ENCODE measurements at places on chromosomes 2 and 18.

GRCh38 chr18:74255131-74255616, 36.6 kb downstream of the CYB5A start:
- no peak for DNase-seq

DNA sequence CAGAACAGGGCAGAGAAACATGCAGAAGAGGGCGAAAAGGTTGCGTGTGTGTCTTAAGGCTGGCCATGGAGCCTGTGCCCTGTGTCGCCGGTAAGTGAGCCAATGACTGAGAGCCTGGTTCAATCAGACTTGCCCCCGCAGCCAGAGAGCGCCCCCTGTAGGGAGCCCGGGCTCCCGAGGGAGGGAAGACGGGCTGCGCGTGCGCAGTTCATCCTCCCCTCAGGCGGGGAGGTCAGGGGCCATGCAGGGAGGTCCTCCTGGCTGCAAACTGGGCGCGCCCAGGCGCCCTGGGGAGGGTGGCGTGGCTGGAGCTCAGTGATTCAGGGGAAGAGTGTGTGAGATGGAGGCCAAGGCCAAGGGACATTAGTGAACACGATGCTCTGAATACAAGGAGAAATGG, 276.6 kb downstream of the PHLPP1 start:
- DNase-seq: no peak

GRCh38 chr18:37426586-37426985, 139.0 kb downstream of the CELF4 start:
- DNase-seq: no peak

DNA sequence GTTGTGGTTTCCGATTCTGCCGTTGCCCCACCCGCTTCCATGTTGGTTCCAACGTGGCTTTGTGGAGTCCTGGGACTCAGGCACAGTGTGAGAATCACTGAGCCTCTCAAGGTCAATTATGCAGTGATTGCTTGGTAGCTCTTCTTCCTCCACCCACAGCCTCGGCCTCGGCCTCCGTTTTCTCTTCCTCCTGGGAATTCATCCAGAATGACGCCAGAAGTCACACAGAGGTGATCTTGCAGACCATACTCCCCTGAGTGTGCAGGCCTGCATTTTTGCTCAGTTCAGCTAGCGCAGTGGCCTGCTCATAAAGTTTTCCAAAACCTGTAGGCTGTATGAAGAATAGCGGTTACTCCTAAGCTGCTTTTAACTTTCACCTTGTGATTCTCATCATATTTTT, 273.3 kb downstream of the GBX2 start:
- DNase-seq: no peak

DNA sequence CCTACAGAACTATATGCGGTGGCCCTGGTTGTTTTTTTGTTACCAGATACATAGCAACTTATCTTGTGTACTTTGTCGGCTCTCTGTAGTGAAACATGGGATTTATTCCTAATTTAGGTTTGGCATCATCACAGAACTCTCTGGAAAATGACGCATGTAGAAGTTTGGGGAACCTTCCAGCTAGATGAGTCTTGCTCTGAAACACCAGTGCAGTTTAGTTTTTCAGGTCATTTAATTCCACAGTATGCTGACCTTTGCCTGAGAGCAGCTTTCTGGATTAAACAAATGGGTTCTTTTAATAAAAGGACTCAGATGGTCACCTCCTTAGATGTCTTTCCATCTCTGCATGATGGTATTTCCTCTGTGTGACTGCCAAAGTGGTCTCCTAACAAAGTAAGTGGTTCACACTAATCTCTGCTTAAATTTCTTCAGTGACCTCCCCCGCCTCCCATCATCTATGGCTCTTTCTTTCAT, 39.9 kb downstream of the MYO3B start:
- no peak for DNase-seq

DNA sequence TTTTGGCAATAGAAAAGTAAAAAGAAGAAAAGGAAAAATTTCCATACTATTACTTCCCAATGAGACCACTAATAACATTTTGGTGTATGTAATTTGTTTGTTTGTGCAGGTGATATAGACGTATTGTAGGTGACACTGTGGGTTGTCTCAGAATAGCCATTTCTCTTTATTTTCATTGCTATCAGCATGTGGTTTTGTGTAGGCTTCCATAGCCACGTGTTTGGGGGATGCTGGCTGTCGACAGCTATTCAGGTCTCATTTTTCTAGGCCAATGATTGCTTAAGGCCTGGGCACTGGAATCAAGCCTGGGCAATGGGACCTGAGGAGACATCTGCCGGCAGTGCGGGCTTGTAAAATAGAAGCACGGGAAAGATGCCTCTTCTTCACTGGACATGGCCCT, 71.0 kb upstream of the KCTD1 start:
- DNase-seq: no peak

DNA sequence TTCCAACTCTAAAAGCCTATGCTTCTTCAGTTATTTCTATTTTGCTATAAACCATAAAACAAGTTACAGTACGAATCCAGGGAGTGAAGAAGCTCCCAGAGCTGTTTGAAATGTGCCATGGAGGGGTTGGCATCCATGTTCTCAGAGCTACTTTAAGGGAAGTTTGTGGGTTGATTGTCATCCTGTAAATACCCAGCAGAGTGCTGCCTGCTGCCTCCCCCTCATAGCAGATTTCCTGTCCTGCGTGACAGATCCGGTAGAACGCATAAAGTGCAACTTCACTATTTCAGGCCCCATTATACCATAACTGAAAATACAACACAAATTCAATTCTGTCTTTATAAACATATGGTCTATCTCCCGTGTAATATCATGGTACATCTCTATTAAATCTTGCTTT, 114.4 kb downstream of the CTNNA2 start:
- no peak for DNase-seq

- DNase-seq: no peak
Measured at GRCh38 chr2:175624211-175624761, 377.8 kb downstream of the LNPK start.

GRCh38 chr2:172998547-172999272, 76.9 kb upstream of the MAP3K20 start:
- no peak for DNase-seq

DNA sequence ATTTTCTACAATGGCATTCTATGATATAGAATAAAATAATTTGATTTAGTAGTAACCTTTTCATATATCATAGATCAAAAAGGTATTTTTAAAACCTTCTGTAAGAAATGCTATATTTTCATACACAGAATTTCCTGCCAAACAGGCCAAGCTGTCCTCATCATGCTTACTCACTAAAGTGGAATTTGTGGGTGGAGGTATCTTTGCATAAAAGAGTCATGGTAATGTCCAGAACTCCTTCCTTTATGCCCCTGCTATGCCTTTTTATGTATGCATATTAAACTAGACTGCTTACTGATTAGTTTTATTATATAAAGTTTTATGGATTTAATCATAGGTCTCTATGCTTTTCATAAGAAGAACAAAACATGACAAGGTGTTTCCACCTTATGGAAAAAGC, 27.5 kb upstream of the MARCHF7 start:
- no peak for DNase-seq

- DNase-seq: no peak
Measured at GRCh38 chr2:183089192-183089851, 10.8 kb downstream of the DUSP19 start.

GRCh38 chr2:105782123-105782522, 37.4 kb downstream of the NCK2 start:
- no peak for DNase-seq

DNA sequence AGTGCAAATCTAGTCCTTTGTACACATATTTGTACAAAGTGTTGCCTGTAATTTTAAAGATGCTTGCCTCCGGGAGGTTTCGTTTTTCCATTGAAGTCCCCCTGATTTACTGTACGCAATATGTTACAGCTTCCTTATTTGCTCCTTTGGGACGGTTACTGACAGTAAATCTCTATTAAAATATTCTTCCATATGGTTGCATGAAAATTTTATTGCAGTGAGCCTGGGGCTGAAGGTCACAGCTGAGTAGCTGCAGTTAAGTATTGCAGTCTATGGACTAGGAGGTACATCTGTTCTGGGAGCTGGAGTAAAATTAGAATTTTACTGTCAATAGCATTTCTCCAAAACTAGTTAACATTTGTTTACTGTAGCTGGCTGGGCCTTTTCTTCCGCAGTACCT, 119.2 kb downstream of the ETAA1 start:
- DNase-seq: no peak

DNA sequence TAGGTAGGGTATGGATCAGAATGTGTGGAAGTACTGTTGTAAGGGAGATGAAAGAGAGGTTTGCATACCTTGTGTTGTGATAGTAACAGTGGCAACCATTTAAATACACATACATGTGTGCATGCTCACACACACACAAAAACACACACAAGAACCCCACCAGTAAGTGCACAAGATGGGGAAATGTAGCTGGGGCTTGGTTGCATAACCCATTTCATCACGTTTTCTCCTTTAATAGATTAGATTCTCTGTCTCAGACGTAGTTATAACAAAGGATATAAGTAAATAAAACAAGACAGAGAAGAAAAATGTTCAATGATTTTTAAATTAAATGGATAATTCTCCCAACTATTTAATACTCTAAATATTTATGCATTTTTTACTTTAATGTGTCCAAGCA, 13.4 kb downstream of the ARHGAP15 start:
- DNase-seq: no peak

- no peak for DNase-seq
Measured at GRCh38 chr2:59276033-59276432, 1034.9 kb upstream of the FANCL start.

DNA sequence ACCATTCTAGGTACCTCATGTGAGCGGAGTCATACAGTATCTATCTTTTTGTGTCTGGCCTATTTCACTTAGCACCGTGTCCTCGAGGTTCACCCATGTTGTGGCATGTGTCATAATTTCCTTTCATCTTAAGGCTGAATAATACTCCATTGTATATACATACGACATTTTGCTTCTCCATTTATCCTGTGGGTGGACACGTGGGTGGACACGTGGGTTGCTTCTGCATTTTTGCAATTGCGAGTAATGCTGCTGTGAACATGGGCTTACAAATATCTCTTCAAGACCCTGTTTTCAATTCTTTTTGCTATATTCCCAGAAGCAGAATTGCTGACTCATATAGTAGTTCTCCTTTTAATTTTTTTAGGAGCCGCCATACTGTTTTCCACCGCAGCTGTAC, 243.6 kb upstream of the EPAS1 start:
- DNase-seq: no peak

DNA sequence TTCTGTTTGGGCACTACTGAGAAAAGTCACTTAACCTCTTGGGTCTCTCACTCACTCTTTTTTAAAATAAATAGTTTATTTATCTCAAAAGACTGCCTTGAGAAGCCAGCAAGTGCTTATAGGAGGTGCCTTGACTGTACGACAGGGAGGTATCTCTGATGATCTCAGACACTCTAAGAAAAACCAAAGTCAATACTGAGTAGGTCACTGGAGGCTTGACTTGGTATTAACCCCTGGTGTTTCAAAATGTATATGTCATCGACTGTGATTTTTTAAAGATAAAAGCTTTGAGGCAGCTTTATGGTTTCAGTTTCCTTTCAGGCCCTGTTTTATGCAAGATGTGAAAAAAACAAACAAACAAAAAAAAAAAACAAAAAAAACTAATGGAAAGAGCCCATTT, 33.7 kb downstream of the MREG start:
- DNase-seq: no peak

DNA sequence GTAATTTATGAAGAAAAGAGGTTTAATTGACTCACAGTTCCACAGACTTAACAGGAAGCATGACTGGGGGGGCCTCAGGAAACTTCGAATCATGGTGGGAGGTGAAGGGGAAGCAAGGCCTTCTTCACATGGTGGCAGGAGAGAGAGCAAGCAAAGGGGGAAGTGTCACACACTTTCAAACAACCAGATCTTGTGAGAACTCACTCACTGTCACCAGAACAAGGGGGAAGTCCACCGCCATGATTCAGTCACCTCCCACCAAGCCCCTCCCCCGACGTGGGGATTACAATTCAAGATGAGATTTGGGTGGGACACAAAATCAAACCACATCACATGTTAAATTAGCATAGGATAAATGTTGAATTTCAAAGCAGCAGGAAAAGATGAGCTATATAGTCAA, 56.2 kb downstream of the STRADB start:
- DNase-seq: no peak

GRCh38 chr2:20139407-20140172, 85.3 kb downstream of the SDC1 start:
- no peak for DNase-seq

DNA sequence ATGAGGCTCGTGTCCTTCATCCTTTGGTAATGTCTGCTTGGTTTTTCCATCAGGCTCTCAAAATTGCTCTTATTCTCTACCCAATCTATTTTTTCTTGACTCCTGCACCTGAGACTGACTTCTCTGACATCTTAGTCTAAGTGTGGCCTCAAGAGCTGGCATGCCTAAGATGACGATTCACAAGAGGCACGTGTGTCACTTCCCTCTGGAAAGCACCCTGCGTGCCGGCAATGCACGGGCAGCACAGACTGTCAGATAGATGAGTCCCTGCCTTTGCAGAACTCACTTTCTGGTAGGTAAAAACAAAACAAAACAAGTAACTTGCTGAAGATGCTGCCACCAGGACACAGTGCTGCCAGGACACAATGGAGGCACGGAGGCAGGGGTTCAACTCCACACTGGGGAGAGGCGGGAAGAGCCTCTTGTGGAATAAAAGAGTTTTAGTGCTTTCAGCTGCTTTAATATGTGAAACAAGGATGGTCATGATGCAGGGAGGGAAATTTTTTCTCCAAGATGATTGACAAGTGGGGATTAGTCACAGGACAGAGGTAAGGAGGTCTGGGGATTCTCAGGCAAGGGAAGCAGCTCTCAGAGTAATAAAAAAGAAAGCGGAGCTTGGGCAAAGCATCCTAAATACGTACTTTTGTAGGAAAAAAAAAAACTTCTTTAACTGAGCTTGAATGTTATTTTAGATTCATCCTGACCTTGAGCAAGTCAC, 27.3 kb downstream of the CYB5A start:
- no peak for DNase-seq

DNA sequence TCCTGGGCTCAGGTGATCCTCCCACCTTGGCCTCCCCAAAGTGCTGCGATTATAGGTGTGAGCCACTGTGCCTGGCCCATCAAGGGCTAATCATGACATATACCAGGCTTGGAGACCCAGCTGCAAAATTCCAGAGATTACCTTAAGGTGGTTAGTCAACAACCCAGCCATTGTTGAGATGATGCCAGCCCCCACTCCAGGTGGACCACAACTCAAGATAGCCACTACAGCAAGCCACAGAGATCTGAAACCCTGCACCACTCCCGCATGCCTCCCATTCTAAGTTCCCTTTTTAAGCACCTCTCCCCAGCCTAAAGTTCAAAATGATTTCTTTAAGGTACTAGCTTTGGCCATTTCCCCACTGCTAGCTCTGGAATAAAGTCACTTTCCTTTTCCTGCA, 4.6 kb upstream of the CLK1 start:
- DNase-seq: no peak

DNA sequence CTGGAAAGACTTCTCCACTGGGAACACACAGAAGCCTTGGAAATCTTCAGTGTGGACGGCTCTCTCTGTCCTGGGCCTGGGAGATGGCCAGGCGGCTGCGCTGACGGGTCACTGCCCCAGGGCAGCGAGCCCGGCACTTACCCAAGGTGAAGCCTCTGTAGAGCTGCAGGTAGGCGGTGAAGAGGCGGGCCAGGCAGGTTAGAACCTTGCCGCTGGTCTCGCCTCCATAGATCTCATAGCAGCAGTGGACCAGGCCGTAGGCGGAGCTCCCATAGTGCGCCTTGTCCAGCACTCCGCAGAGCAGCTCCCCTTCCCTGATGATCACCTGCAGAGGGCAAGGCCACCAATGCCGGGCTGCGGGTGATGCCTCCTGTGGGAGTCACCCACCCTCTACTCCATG, 53.0 kb downstream of the POLR1A start:
- no peak for DNase-seq
